ENCODE measurements at places on chromosomes 3 and 15.
A peak's percentile ranks its signal among the peaks of the same experiment; 100 is the strongest.

GRCh38 chr15:42602501-42602900 lies 27.1 kb downstream of the STARD9 start:
- H3K27ac ChIP-seq = no peak overlapping the region
- no peaks in the 10 kb centered on the region for H3K4me1 ChIP-seq
- no peaks in the 10 kb centered on the region for H3K36me3 ChIP-seq
- no peak overlapping the region for H3K4me3 ChIP-seq
- no peak for DNase-seq

DNA sequence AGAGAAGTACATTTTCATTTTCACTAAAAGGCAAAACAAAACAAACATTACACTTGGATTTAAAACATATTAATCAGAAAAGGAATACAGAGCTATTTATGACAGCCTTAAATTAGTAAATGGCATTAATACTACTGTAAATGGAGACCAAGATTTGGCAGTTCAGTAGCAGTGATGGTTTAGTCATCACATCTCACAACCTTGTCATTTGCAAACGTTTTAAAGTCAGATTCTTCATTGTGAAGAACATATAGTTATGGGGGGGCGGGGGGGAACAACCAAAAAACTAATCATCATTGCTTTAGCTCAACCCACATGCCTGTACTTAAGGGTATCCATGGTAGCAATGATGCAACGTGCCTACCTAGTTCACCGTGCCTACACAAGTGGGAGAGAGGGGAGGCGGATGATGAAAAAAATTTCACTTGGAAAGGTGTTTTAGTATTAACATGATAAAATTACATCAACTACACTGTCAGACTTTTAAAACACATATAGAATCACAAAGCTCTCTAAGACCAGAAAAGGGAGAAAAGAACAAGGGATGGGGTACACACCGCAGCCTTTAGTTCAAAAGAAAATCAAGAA lies 40.1 kb downstream of the DLG1 start:
- H3K4me1 ChIP-seq = no peaks in the 10 kb centered on the region
- DNase-seq = no peak
- H3K27me3 ChIP-seq = no peaks in the 10 kb centered on the region
- no peak overlapping the region for H3K27ac ChIP-seq
- H3K36me3 ChIP-seq = no peaks in the 10 kb centered on the region

GRCh38 chr3:117355566-117355965 lies 646.0 kb downstream of the TUSC7 start:
- no peaks in the 10 kb centered on the region for H3K36me3 ChIP-seq
- no peaks in the 10 kb centered on the region for H3K27me3 ChIP-seq
- DNase-seq = no peak
- no peak overlapping the region for H3K4me3 ChIP-seq

GRCh38 chr15:99481951-99482230 lies 83.9 kb upstream of the MEF2A start:
- no peak overlapping the region for H3K27ac ChIP-seq
- DNase-seq = no peak
- no peaks in the 10 kb centered on the region for H3K4me1 ChIP-seq
- H3K4me3 ChIP-seq = no peak overlapping the region
- no peaks in the 10 kb centered on the region for H3K36me3 ChIP-seq

GRCh38 chr3:13050446-13050845 lies 22.8 kb downstream of the IQSEC1 start:
- no peak for DNase-seq
- no peaks in the 10 kb centered on the region for H3K36me3 ChIP-seq
- peaks cover 28% of the 10 kb centered on the region for H3K4me1 ChIP-seq

DNA sequence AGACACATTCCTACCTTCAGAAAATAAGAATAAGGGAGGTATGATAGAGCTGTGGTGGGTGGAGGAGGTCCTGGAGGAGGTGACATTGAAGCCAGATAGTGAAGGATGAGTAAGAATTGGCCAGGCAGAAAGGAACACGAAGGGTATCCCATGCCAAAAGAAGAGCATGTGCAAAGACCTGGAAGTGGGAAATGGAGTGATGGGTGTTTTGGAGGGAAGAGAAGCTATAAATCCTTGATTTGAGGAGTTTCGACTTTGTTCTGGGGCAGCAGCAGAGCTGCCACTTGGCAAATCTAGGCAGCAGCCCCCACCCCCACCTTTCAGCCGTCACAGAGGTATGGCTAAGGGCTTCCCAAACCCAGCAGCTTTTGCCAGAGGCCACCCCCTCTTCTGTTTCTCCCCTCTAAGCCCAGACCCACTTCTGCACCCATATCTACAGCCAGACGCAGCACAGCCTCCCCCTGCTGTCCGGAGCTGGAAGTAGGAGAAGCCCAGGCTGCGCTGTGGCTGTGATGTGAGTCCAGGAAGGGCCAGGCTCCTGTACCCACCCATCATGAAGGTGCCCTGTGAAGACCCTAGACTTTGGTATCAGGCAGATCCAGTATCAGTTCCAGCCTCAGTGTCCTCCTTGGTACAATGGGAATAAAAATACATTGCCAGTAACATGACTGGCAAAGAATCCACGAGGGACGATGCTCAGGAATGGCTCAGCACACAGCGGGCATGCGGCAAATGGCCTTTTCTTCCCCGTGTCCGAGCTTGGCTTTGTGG lies 188.7 kb upstream of the LINGO1 start:
- no peaks in the 10 kb centered on the region for H3K4me1 ChIP-seq
- no peaks in the 10 kb centered on the region for H3K36me3 ChIP-seq
- H3K27ac ChIP-seq = no peak overlapping the region
- peaks cover 55% of the 10 kb centered on the region for H3K27me3 ChIP-seq
- no peak overlapping the region for H3K4me3 ChIP-seq

DNA sequence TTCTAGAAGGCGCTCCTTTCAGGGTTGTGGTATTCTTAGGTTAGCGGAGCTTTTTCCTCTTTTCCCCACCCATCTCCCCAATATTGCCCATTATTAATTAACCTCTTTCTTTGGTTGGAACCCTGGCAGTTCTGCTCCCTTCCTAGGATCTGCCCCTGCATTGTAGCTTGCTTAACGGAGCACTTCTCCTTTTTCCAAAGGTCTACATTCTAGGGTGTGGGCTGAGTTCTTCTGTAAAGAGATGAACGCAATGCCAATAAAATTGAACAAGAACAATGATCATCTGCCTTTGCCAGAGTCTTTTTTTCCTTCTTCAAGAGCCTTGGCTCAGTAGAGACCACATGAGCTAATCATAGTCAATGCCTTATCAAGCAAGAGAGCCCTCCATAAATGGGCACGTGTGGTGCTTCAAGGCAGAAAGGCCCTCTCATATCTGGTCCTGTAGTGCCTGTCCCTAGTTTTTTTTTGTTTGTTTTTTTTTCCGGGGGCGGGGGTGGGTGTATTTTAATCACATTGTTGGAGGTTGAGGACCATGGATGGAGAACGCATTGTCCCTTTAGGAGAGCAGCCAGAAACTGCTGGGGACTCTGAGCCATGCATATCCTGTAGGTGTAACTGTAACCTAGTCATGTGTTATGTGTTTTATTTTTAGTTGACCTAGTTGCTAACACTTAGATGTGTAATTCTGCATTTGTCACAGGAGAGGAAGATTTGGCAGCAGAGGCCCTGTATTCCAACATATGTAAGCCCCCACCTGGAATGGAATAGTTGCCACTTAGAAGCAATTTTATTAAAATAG lies 64.7 kb upstream of the ACAD9 start:
- H3K4me1 ChIP-seq = no peaks in the 10 kb centered on the region
- H3K27me3 ChIP-seq = no peaks in the 10 kb centered on the region
- peaks cover 6% of the 10 kb centered on the region for H3K36me3 ChIP-seq
- H3K27ac ChIP-seq = no peak overlapping the region
- no peak for DNase-seq
- H3K4me3 ChIP-seq = no peak overlapping the region

- H3K4me3 ChIP-seq = peak overlapping the region; percentile 47
- peak overlapping the region; percentile 25 for H3K27ac ChIP-seq
- no peak for DNase-seq
- no peaks in the 10 kb centered on the region for H3K36me3 ChIP-seq
These were observed 352 bp downstream of the CHRD start for GRCh38 chr3:184380185-184380626.

- no peak for DNase-seq
- H3K4me3 ChIP-seq = no peak overlapping the region
- no peaks in the 10 kb centered on the region for H3K27me3 ChIP-seq
- H3K36me3 ChIP-seq = no peaks in the 10 kb centered on the region
- H3K4me1 ChIP-seq = no peaks in the 10 kb centered on the region
These were observed 154.8 kb upstream of the CTNNB1 start for GRCh38 chr3:41044523-41044922.

DNA sequence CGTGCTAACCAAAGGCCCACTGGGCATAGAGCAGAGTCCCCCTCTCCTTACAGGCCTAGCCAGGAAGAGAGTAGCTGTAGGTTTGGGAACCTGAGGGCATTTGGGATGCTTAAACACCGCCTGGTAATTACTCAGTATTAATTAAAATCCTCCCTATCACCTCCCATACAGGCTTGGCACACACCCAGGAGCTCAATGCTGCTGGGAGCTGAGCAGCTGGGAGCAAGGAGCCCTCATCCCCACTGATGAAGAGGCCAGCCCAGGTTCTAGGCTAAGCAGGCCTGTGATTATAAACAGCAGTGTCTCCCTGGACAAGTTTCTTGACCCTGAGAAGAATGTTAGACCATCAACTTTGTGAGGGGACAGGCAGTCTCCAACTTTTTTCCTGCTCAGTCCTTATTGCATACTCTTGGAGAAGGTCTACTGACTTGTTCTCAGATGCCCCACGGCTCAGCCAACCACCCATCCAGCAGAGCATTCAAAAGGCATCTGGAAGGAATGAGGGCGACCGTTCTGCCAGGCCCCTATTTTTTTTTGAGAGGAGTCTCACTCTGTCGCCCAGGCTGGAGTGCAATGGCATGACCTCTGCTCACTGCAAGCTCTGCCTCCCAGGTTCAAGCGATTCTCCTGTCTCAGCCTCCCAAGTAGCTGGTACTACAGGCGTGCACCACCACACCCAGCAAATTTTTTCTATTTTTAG lies 1.3 kb upstream of the PRKAR2A start:
- H3K4me1 ChIP-seq = no peaks in the 10 kb centered on the region
- H3K4me3 ChIP-seq = no peak overlapping the region
- no peaks in the 10 kb centered on the region for H3K36me3 ChIP-seq
- no peaks in the 10 kb centered on the region for H3K27me3 ChIP-seq
- H3K27ac ChIP-seq = peak overlapping the region; percentile 90

DNA sequence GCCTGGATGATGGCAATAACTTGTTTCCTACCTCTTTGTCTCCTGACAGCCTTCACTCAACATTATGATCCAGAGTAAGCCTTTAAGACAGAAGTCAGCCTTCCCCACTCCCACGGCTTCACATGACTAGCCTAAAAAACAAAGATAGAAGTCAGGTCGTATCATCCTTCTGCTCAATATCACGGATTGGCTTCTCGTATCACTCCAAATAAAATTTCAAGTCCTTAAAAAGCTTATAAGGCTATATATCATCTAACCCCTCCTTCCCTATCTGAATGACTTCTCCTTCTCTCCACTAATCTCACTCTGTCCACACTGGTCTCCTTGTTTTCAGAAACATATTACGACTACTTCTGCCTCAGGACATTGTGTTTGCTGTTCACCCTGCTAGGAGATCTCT lies 47.7 kb upstream of the AP4E1 start:
- no peak for DNase-seq
- H3K27ac ChIP-seq = no peak overlapping the region
- H3K4me1 ChIP-seq = no peaks in the 10 kb centered on the region
- H3K36me3 ChIP-seq = no peaks in the 10 kb centered on the region

GRCh38 chr15:89101302-89102193 lies 13.3 kb downstream of the ABHD2 start:
- H3K36me3 ChIP-seq = no peaks in the 10 kb centered on the region

- no peak overlapping the region for H3K27ac ChIP-seq
- H3K27me3 ChIP-seq = no peaks in the 10 kb centered on the region
- no peak overlapping the region for H3K4me3 ChIP-seq
- DNase-seq = peak; percentile 30
- H3K36me3 ChIP-seq = no peaks in the 10 kb centered on the region
These were observed 21.5 kb downstream of the TTC21A start for GRCh38 chr3:39128951-39129350.

Measured in breast epithelium (tissue), 4 donors.